ENCODE measurements at places on chromosomes 6 and 20.
A peak's percentile ranks its signal among the peaks of the same experiment; 100 is the strongest.

DNA sequence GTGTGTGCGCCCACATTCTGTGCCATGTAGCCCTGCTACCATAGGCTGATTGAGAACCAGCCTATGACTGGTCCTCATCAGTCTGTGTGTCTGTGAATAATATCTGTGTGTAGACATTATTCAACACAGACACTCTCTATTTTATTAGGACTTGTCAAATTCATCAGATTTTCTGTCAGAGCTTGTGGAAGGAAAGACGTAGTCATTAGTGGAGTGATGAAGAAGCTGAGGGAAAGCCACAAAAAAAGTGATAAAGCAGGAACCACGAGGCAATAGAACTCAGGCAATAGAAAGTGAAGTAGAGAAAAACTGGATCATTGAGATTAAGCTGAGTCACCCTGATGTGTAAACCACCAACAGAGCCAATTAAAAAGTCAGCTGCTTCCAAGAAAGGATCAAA is 122.2 kb upstream of the MARCKS start:
- DNase-seq: no peak

- DNase-seq: no peak
Measured at GRCh38 chr6:55495277-55495676, 83.7 kb downstream of the HMGCLL1 start.

DNA sequence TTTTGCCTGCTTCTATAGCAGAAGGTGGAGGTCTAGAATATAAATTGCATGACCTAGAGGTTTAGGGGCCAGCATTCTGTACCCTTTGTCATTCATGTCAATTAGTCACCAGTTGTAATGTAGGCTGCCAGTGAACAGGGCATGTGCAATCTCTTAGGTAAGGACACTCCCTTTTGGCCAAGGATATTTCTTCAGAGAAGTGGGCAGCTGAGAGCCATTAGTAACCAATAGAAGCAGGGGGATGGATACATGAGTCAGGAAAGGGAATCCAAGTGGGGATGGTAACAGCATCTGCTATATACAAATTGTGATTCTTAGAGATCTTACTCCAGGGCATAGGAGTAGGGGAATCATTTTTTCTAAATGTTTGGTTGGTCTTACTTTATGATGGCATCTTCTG is 494.2 kb upstream of the JAG1 start:
- DNase-seq: no peak

DNA sequence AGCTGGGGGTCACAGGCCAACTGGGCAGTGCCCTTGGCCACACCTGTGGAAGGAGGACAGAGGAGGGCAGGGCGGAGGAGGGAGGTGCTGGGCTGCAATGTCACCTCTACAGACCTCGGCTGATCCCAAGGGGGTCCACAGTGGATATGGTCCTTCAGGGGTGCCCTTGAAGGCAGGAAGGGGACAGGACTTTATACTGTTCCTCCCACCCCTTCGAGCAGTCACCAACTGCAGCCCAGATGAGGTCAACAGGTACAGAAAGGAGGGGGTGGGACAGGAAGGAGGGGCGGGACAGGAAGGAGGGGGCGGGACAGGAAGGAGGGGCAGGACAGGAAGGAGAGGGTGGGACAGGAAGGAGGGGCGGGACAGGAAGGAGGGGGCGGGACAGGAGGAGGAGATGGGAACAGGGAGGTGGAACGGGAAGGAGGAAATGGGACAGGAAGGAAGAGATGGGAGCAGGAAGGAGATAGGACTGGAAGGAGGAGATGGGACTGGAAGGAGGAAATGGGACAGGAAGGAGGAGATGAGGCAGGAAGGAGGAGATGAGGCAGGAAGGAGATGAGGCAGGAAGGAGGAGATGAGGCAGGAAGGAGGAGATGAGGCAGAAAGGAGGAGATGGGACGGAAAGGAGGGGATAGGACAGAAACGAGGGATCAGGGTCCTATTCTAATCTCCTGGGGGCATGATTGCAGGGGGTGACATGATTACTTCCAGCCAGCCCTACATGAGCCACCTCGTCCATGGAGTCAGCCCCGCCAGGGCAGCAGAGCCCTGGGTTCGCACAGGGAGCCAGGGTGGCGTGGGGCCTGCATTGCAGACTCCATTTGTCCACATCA is 19.4 kb upstream of the MRGBP start:
- DNase-seq: peak; percentile 88

DNA sequence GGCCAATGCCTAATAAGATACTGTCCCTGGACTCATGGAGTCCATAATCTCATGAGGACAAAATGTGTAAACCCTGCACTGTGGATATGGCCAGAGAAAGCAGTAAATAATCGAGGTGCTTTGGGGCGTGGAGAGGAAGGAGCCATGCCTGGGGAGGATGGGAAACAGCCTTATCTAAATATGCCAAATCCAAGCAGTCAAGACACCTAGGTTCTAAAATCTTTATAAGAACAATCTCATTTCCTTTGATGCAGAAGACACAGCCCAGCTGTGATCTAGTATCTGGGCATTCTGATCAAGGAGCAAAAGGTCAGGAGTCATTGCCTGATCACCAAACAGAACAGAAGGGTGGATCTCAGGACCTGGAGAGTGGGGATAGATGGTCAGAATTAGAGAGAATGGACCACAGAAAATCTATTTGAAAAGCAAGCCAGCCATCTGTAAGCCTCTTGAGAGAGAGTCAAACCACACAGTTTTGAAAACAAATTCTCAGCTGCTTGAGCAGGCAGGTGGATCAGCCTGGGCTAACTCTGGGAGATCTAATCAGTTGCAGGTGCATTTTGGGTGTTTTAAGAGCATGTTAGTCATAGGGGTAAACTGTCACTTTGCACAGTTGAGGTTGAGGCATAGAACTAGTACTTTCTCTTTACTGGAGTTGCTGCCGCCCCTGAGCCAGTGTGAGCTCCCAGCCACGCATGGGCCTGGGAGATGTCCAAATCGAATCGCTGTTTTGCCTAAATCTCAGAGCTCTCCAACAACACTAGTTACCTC is 130.8 kb upstream of the TNFAIP3 start:
- DNase-seq: no peak

DNA sequence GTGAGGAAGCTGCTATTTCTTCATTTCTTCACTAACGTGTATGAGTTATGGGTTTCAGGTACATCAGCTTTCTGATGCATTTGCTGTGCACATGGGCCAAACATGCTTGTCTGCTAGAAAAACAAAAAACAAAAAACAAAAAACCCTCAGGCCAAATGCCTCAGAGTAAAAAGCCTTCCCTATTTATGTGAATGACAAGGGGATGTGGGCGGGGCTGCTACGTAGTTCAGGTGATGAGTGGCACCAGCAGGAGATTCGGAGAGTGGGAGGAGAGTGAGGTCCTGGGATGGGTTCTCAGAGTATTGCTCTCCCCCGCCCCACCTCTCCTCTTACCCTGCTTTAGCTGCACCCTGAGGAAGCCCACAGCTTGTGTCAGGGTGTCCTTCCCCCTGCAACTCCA is 596.8 kb upstream of the JAG1 start:
- DNase-seq: no peak

- DNase-seq: no peak
Measured at GRCh38 chr6:154161689-154162088, 122.6 kb downstream of the OPRM1 start.

DNA sequence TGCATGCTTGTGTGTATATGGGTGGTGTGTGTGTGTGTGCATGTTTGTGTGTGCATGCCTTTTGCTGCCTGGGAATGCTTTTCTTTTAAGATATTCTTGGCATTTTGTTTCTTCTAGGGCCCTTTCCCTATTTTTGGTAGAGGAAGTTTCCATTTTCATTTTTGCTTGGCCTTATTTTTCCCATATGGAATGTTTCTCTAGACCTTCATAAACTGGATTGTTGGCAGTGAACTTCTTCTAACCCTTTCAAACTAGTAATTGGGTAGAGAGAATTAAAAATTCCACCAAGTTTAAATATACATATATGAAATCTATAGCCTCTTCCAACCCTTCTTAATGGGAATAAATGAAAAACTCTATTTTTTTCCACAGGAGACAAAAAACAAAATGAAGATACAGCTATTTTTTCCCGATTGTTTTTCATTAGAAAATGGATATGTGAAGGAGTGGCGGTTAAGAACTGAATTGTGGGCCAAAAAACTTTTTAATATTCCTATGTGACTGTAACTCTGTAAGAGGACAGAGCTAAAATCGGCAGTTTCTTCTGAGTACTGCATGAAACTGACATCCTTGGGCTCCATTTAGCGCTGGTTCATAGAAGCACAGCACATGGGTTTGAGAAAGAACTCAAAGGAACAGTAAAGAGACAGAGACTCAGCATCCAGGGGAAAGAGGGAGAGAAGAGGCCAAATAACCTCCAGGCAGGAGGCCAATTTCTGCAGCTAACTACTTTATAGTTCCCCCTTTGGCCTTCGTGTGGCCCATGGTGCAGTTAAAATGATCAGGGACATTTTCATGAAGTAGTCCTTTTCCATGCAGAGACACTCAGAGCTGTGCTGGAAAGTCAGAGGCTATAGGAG is 102.1 kb downstream of the TMEM170B start:
- no peak for DNase-seq

- no peak for DNase-seq
Measured at GRCh38 chr6:87583822-87584221, 6.0 kb downstream of the RARS2 start.

GRCh38 chr6:41040101-41040939 is 1.3 kb upstream of the UNC5CL start:
- peak; percentile 31 for DNase-seq

GRCh38 chr6:146544616-146545182 is 1.1 kb downstream of the RAB32 start:
- DNase-seq: no peak

- peak; percentile 56 for DNase-seq
Measured at GRCh38 chr6:119312441-119312840, 37.1 kb downstream of the MAN1A1 start.

- DNase-seq: no peak
Measured at GRCh38 chr20:38326309-38326708, 20.0 kb upstream of the LBP start.

DNA sequence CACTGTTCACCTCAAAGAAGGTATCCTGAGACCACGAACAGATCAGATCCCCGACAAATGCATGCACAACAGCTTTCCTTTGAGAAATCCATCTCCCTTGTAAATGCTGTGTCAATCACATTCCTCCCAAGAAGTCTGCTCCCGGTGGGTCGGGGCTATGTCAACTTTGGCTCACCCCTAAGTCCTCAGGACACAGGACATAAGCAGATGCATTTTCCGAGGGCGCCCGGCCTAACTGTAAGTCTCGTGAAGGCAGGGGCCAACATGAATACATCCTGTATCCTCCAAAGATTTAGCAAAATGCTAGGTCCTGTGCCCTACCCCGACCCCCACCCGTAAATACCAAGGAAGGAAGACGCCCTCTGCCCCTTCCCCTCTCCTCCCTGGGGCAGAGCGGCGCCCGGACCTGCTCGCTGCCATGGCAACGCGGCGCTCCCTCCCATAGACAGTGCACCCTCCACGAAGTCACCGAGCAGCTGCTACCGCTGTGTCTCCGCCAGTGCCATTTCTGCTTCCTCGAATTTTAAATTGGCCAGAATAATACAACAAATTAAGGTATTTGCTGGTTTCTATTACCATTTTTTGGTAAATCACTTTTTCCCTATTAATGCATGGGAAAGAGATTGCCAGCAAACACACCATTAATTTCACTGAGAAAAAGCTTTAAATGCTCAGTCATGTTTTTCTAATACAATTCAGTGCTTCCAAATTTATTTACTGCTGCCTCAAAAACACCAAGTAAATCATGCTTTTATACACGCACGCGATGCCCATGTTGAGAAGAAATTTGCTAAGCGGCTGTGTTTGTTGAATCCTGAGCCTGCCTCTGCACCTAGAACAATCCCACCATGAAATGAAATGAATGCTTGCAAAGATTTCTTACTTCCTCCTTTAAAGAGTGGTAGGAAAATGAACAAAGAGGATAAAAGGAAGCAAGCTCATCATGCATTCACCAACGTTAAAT is 100.6 kb downstream of the PCSK2 start:
- no peak for DNase-seq

DNA sequence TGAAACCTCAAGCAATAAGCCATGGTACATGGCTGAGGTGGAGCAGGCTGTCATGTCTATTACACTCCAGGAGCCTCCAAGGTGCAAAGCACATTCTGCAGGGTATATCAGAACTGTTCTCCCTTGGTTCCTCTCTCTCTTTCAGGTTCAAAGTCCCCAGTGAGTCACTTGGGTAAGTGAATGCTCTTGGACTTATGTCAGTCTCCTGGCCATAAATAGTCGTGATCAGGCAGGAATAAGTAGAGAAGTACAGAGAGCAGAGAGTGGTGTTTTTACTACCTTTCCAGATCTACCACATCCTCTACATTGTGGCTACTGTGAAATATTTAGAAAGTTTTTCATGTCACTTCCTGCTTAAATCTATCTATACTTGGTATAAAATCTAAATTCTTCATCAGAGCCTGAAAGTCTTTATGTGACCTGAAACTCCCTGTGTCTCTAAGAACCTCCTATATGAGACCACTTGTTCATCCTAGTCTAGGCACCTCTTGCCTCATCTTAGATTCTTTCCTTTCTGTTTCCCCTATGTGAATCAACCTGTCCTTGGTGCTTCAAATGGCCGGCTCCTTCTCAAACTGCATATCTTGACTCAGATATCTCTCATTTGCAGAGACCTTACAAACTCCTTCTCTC is 1077.6 kb upstream of the MAP3K7 start:
- no peak for DNase-seq

- no peak for DNase-seq
Measured at GRCh38 chr6:170035901-170036304, 255.0 kb downstream of the DLL1 start.
